Type B pancreatic cell (in vitro differentiated cells): ENCODE measurements at places on chromosomes 3 and 15.

DNA sequence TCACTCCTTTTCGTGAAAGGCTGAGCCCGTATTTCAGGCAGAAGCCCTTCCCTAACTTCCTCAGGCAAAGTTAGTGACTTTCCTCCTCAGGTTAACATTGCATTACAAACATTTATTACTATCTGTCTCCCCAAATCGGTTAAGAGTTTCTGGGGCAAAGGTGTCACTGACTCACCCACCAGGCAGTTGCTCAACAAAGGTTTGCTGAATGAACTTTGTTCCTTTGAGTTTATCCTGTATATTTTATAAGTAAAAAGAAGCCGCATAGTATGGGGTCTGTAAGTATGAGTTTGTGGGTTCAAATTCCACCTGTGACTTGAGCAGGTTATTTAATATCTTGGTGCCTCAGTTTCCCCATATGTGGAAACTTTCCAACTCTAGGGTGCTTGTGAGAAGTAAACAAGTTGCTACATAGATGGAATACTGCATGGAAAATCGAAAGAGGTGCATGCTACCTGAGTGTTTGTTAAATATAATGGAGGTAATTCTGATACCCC is 177.7 kb downstream of the THRB start:
- DNase-seq = no peak

DNA sequence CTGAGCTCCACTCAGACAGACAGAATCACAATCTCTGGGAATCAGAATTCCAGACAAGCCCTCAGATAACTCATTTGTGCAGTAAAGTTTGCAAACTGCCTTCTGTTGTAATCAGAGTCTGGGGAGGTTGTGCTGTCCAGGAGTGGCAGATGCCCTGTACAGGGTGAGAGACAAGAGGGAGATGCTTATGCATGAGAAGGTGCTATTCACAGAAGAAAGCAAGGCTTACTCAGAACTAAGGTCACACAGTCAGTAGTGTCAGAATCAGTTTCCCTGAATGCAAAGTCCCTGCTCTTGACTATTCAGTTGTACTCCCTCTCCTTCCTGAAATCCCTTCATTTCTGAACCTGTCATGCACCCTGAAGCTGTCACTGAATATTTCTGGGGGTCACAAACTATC is 43.7 kb downstream of the SRPRB start:
- DNase-seq = no peak

GRCh38 chr3:140334132-140334929 is 343.5 kb upstream of the TRIM42 start:
- no peak for DNase-seq

DNA sequence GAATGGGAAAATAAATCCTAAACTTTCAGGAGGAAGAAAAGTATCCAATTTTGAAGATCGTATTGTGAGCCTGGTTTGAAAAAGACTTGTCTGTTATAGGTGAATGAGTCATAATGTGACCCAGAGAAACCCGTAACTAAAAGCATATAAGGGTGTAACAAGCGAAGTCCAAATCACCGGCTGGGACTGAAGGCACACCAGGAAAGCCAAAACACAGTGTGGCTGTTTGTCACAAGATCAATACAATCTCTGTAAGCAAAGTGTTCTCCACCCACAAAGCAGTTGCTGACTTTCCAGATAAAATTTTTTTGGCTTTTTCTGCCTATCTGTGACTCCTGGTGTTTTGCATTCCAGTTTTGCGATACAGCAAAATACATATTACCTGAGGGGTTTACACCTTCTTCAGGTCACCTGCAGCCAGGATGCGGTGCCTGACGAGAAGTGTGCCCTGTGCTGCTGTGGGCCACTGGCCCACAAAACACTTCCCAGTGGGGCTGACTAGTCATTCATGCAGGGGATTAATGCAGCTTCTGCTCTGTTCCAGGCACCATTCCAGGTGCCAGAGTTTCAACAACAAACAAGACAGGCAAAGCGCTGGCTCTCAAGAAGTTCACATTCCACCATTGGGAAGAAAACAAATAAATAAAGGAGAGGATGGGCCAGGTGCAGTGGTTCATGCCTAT is 14.4 kb downstream of the HES1 start:
- no peak for DNase-seq

- no peak for DNase-seq
Measured at GRCh38 chr3:155196131-155197021, 97.1 kb downstream of the STRIT1 start.

- DNase-seq = no peak
Measured at GRCh38 chr15:69692342-69692741, 239.7 kb downstream of the RPLP1 start.

- DNase-seq = no peak
Measured at GRCh38 chr3:66456711-66457173, 44.1 kb downstream of the LRIG1 start.

DNA sequence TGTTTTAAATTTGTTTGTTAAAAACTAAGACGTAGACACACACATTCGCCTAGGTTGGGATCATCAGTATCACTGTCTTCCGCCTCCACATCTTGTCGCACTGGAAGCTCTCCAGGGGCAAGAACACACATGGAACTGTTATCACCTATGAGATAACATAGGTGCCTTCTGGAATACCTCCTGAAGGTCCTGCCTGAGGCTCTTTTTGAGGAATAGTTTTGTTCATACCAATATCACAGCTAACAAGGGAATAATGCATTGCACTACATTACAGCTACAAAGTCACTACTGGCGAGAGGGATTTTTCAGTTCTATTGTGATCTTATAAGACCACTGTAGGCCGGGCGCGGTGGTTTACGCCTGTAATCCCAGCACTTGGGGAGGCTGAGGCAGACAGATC is 29.9 kb downstream of the ZWILCH start:
- DNase-seq = no peak

DNA sequence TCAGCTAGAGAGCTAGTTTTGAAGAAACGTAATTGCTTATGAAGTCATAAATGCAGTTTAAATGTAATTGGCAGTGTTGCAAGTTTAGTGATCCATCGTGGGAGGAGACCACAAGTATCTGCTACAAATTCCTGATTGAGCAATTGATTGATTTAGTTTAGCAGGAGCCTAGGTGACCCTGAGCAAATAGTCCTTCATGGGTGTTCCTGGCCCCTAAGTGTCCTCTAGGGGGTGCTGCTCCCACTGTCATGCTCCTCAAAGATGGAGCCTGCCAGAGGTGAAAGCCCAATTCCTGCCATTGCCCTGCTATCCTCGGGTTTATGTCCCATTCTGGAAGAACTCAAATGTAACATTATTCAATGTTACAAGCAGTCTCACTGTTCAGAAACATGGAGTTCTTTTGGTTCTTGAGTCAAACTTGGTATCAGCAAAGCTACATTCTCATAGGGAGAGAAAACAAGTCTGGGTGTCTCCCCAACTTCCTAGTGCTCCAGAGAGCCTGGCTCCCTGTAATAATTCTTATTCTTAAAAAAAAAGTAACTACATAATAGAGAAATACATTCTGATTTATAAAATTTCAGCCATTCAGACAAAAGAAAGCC is 29.8 kb upstream of the SENP5 start:
- DNase-seq = no peak

GRCh38 chr15:71747128-71748083 is 62.9 kb upstream of the NR2E3 start:
- no peak for DNase-seq

DNA sequence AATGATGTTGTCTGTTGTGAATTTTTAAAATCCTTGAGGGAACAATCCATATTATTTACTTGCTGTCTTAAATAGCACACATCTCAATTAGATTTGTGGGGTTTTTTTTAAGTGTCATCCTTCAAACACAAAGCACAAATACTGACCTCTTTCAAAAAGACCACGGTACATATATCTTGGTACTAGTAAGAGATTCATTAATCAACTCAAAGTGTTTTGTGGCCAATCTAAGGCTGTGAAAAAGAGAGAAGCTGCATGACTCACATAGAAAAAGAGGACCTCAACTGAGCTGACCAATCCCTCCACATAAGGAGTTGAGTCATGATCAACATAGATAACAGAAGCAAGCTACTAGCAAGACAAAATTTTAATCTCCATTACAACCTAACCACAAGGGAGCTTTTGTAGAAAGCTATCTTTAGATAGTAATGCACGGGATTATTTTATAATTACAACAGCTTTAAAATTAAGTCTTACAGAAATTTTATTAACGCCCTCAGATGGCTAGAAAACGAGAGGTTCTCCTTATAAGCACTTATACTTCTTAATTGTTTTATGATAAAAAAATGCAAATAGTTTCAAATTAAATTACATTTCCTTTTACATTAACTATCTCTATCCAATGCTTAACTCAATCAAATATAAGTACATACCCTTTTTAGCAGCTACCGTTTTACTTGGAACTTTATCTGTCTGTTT is 60.5 kb downstream of the TOP2B start:
- DNase-seq = no peak

DNA sequence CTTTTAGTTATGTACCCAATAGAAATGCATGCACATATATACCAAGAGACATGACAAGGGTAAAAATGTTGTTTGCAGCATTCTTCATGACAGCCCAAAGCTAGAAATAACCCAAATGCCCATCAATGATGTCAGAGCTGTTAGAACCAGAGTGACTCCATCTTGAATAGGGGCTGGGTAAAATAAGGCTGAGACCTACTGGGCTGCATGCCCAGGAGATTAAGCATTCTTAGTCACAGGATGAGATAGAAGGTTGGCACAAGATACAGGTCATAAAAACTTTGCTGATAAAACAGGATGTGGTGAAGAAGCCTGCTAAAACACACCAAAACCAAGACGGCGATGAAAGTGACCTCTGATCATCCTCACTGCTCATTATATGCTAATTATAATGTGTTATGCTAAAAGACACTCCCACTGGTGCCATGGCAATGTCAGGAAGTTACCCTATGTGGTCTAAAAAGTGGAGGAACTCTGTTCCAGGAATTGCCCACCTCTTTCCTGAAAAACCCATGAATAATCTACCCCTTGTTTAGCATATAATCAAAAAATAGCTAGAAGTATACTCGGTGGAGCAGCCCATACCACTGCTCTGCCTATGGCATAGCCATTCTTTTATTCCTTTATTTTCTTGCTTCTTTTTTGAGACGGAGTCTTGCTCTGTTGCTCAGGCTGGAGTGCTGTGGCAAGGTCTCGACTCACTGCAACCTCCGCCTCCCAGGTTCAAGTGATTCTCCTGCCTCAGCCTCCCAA is 32.9 kb downstream of the ZBTB11 start:
- no peak for DNase-seq

GRCh38 chr3:78604341-78604740 is 1163.5 kb downstream of the ROBO1 start:
- DNase-seq = no peak

DNA sequence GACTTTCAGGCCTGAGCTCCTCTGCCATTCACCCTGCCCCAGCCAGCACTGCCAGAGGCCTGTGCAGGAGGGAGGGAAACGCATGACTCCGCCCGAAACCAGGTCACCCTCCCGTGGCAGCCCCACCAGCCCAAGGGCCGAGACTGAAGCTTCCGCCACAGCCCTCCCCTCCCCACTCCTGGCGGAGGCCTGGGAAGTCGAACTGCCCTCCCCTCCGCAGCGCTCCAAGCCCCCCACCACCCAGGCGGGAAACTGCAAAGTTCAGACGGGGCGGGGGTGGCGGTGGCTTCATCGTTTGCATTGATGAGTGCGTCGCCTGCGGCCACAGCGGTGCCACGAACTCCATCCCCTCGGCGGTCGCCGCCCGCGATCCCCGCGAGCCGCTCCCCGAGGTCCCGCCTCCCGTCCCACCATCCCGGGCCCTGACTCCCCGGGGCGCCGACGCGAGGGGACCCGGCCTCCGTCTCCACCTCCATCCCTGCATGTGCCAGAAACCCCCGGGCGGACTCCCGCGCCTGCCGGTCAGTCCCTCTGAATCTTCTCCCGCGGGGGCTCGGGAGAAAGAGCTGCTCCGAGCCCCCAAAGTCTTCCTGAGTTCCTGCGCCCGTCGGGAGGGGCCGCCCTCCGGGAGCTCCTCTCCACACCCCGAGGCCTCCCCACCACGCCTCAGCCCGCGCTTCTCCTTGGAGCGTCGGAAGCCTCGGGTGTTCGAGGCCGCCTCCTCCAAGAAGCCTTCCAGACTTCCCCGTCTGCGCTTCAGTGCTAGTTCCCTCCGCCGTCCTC is 698 bp downstream of the MELTF start:
- DNase-seq = no peak

DNA sequence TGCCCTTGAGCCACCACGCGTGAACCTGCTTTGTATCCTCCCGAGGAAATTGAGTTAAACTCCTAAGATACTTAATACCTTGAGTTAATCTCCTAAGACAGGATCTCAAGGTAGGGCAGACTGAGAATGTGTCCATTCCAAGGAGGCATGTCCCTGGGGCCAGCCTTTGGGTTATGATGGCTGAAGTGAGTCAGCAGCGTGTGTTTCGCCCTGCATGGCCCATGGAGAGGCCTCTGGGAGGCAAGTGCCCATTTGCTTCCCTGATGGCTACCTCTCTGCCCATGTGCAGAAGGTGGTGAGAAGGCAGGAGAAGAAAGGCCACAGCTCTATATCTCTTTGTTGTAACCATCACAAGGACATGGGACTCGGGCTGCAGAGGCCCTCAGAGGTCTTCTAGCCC is 36.7 kb upstream of the LIMD1 start:
- no peak for DNase-seq

- DNase-seq = no peak
Measured at GRCh38 chr3:168859574-168859973, 763.9 kb upstream of the GOLIM4 start.

DNA sequence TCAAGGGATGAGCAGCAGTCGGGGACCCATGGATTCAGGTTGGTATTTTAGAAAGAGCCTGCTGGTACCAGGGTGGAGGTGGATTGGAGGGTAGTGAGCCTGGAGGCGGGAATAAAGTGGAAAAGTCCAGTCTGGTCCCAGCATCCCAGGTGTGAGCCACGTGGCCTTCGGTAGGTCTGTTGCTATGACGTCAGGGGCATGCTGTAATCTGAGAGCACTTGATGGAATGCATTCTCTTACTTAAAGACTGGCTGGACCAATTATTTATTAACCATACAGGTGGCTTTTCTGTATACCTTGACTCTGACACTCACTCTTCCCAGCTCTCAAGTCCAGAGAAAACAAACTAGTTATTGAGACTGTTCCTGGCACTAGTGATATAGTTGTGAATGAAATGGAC is 389.9 kb upstream of the RGMA start:
- DNase-seq = no peak

DNA sequence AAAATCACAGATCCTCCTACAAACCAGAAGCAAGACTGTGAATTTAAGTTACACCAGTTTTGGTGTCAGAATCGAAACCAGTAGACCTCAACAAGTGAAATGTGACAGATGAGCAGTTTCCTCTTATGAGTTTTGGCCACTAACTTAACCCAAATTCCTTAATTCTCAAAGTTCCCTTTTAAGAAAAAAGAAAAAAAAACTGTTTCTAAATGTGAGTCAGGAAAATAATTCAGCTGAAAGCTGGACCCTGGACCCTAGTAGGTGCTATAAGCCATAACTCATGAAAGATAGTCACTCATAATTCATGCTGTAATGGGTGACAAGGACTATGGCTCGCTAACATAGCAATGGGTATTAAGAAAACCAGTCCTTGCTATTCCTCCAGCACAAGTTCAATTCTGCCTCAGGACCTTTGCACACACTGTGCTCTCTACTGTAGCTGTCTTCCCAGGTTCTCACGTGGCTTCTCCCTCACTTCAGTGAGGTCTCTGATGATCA is 9.0 kb upstream of the THRB start:
- no peak for DNase-seq
